PC-9 (cell line): ENCODE measurements at places on chromosomes 13 and 19. TPM values are rescaled to one million over a fixed set of nuclear protein-coding genes. Genes with fewer than 3 reads are reported as not detected.

HSD17B14 gene
- total RNA-seq, result 20.7 and 33.6 TPM in 2 replicates

LAIR1 gene
- total RNA-seq, result not detected in 2 replicates

RFPL4A gene
- not detected in 2 replicates for total RNA-seq

KLK14 gene
- 0.35 and 0.57 TPM in 2 replicates for total RNA-seq

- H3K36me3 ChIP-seq, result no peaks in the 10 kb centered on the region
- no peaks in the 10 kb centered on the region for H3K27me3 ChIP-seq
Measured at GRCh38 chr19:572743-573518, 535 bp downstream of the BSG start.

DNA sequence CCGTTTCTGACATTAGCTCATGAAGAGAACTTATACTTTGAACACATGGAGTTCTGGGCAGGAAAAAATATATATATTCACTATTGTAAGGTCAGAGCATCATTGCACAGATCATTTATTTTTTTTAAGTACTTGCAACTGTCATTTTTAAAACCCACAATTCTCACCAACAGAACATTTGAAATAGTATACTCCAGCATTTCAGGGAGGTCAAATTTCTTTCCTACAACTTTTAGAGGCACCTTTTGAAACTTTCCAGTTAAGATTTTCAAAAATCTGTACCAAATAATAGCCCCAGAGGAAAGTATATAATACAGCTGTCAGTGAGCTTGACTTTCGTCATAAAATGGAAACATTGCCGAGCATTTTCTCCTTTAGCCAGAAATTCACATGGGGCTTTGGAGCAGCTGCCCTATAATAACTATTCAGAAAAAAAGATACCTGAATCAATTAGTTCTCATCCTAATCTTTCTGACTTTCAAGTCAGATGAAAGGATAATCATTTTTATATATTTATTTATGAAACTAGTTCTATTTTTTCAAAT lies 10.9 kb downstream of the KCTD12 start:
- no peaks in the 10 kb centered on the region for H3K36me3 ChIP-seq
- no peak for DNase-seq
- H3K27me3 ChIP-seq, result peaks cover 5% of the 10 kb centered on the region; the same call in 1 of the 2 replicates
- no peaks in the 10 kb centered on the region for H3K4me1 ChIP-seq
- H3K4me3 ChIP-seq, result no peak overlapping the region
- no peak overlapping the region for H3K27ac ChIP-seq

DNA sequence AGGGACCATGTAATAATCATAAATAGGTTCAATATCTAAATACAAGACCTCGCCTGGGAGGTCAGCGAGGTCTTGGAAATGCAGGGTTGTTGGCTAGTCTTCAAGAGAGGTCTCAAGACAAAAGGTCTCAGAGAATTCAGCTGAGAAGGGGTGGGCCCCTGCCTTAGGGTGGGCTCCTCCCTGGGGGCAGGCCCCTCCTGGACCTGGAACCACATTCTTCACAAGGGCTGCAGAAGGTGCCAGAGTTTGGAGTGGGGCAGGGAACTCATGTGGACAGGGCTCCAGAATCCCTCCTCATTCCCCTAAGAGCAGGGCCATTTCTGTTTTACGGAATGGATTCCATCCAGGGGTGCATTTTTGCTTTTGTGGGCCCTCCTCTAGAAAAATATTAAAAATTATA lies 10.2 kb downstream of the CEACAM18 start:
- no peak overlapping the region for H3K27ac ChIP-seq
- H3K4me3 ChIP-seq, result no peak overlapping the region
- DNase-seq, result no peak
- no peaks in the 10 kb centered on the region for H3K36me3 ChIP-seq
- H3K4me1 ChIP-seq, result no peaks in the 10 kb centered on the region

GRCh38 chr13:84574851-84575250 lies 692.6 kb upstream of the SLITRK1 start:
- no peak overlapping the region for H3K27ac ChIP-seq
- H3K36me3 ChIP-seq, result no peaks in the 10 kb centered on the region
- no peaks in the 10 kb centered on the region for H3K27me3 ChIP-seq

- H3K27me3 ChIP-seq, result no peaks in the 10 kb centered on the region
- H3K27ac ChIP-seq, result no peak overlapping the region
Measured at GRCh38 chr13:35995136-35995535, 136.0 kb downstream of the DCLK1 start.

DNA sequence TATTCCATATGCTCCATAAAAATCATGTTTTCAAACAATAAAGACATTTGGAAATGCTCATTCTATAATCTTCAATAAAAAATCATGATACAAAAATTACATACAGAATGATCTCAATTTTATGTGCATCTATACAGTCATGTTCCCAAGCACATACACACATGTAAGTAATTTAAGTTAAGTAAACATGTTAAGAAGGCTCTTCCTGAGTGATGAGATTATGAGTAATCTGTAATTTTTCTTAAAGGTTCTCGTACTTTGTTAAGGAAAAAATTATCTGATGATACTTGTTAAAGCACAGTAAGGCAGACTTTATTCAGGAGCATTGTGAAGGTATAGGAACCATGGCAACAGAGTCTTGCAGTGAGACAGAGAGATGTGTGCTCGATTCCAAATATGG lies 30.0 kb upstream of the DLEU7 start:
- no peak overlapping the region for H3K27ac ChIP-seq
- H3K36me3 ChIP-seq, result no peaks in the 10 kb centered on the region
- DNase-seq, result no peak
- no peaks in the 10 kb centered on the region for H3K4me1 ChIP-seq
- no peaks in the 10 kb centered on the region for H3K27me3 ChIP-seq
- no peak overlapping the region for H3K4me3 ChIP-seq

DNA sequence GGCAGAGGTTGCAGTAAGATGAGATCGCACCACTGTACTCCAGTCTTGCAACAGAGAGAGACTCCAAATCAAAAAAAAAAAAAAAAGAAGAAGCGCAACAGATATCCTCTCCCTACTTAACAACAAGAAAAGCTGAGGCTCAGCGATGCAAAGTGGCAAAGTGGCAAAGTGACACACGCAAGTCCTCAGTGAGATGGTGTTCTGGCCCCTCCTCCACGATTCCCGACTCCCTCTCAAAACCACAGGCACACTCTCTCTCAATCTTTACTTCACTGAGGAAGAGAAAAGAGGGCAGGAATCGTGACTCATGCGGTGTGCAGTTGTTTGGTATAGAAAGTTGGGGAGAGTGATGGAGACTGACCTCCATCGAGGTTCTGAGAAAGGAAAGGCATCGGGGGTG lies 12.6 kb downstream of the FFAR2 start:
- H3K4me3 ChIP-seq, result no peak overlapping the region
- no peaks in the 10 kb centered on the region for H3K36me3 ChIP-seq
- DNase-seq, result no peak
- H3K4me1 ChIP-seq, result no peaks in the 10 kb centered on the region
